ENCODE measurements at places on chromosomes 13 and 19.

GRCh38 chr19:15025217-15025616 is 24.1 kb upstream of the CASP14 start:
- no peak for DNase-seq

GRCh38 chr13:27113436-27113835 is 58.2 kb downstream of the USP12 start:
- no peak for DNase-seq

GRCh38 chr19:51547397-51548212 is 16.1 kb upstream of the SIGLEC6 start:
- DNase-seq = no peak

- no peak for DNase-seq
Observed at GRCh38 chr13:22288496-22288895, 617.6 kb downstream of the FGF9 start.

GRCh38 chr19:3897936-3898335 is 17.5 kb downstream of the ATCAY start:
- no peak for DNase-seq

- DNase-seq = no peak
Observed at GRCh38 chr13:71879129-71879535, 12.1 kb upstream of the DACH1 start.

- peak; percentile 90 for DNase-seq
Observed at GRCh38 chr19:14556662-14557188, 15.1 kb downstream of the NDUFB7 start.

GRCh38 chr13:74450525-74450845 is 316.3 kb upstream of the KLF12 start:
- DNase-seq = no peak

DNA sequence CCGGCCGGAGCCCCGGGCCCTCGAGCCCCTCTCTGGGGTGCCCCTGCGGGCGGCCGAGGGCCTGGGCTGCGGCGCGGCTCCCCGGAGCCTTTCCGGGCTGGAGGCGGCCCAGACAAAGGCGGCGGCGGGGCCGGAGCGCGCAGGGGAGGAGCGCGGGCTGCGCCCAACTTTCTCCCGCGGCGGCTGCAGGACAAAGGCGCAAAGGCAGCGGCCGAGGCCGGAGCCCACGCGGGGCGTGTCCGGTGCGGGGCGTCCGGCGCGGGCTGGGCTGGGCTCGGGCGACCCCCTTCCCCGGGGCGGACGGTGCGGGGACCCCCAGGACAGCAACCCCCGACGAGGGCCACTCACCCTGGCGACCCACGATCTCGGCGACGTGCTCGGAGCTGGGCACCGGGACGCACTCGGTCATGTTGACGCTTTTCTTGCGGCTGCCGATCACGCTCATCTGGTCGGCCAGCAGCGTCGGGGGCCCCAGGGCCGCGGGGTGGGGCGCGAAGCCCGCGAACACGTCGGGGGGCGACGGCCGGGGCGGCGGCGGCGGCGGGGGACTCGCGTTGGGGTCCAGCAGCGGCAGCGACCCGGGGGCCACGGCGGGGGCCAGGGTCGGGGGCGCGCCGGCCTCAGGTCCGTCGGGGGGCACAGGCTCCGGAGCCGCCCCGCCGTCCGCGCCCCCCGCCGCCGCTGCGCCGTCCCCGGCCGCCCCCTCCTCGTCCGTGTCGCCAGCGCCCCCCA is 843 bp downstream of the MEX3D start:
- no peak for DNase-seq

- no peak for DNase-seq
Observed at GRCh38 chr13:72960541-72960940, 98.3 kb upstream of the KLF5 start.

DNA sequence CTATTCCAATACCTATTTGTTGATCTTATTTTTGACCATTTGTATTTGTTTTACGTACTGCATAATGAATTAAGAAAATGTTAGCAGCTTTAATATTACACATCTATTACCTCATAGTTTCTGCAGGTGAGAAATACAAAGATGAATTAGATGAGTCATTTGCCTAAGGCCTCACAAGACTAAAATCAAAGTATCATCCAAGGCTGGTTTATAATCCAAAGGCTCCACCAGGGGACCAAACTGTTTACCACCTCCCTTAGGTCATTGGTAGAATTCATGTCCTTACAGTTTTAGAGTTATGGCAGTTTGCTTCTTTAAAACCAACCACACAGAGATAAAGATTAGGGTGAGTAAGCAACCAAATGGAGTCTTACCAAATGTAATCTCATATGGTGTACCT is 848.1 kb downstream of the SLITRK6 start:
- no peak for DNase-seq

DNA sequence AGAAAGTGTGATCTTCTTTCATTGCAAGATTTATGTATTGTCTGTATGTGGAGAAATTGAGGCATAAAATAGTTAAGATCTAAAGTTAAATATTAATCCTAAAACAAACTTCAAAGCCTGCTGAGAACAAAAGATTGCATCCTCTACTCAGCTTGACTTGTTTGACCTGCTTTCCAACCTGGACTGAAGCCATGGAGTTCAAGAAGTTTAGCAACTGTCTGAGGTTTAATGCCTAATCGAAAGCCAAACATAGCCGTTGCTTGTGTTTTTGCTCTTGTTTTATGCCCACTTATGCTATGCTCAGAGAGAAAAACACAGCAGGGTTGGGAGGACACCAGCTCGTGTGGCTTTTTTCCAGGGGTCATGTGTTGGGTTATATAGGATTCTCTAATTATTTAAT is 135.6 kb downstream of the NUFIP1 start:
- DNase-seq = no peak

GRCh38 chr13:26228096-26228495 is 6.0 kb upstream of the RNF6 start:
- DNase-seq = no peak

GRCh38 chr19:17385878-17386611 is 8.0 kb downstream of the CCDC194 start:
- peak; percentile 92 for DNase-seq

DNA sequence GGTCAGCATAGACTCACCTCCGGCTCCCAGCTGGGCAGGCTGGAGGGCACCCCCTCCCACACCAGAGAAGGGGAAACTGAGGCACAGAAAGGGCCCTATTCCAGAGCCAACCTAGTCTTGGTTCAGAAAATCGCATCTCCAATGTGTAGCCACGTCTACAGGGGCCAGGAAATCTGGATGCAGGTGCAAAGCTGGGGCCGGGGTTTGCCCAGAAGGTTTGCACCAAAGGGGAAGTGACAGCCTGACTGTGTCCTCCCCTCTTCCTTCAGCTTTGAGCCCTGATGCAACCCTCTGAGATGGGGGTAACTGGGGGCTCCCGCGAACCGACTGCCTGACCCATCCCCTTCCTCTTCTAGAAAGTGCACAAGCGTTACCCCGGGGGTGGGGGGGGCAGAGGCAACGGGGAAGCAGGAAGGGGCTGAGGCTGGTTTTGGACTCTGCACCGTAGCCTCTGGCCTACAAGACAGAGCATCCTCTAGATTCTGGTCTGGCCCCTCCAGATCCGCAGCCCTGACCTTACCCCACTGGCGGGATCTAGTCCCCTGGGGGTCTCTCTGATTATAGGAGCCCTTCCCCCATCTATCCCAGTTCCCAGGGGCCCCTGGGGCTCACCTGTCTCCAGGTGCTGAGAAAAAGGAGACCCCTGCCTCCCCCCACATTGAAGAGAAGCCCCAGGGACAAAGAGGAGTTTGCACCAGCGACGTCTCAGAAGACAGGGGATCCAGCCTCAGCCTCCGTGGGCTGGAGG is 1.1 kb upstream of the ONECUT3 start:
- no peak for DNase-seq

GRCh38 chr19:5030822-5031221 is 61.9 kb downstream of the KDM4B start:
- no peak for DNase-seq

DNA sequence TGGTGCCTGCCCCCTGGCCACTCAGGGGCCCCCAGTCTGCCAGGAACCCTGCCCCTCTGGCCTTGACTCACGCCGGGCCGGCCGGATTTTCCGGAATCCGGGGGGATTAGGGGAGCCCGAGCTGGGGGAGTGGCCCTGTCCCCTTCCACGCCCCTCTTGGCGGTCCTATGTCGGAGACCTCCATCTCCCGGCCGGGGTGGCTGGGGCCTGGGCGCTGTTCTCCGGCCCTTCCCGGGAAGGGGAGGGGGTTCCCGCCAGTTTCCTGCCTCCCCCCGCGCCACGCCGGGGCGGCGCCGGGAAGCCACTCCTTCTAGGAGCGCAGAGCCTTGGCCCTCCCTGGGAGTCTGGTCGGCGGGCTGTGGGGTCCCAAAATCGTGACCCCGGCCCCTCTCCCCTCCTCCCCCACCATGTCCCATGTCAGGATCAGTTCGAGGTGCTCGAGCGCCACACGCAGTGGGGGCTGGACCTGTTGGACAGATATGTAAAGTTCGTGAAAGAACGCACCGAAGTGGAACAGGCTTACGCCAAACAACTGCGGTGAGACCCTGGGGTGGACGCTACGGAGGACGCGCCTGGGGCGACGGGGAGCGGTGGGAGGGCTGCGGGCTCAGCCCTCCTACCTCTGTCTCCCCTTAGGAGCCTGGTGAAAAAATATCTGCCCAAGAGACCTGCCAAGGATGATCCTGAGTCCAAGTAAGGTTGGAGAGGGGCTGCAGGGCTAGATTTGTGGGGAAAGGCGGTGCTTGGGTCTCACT is 1.3 kb downstream of the TRIP10 start:
- no peak for DNase-seq

DNA sequence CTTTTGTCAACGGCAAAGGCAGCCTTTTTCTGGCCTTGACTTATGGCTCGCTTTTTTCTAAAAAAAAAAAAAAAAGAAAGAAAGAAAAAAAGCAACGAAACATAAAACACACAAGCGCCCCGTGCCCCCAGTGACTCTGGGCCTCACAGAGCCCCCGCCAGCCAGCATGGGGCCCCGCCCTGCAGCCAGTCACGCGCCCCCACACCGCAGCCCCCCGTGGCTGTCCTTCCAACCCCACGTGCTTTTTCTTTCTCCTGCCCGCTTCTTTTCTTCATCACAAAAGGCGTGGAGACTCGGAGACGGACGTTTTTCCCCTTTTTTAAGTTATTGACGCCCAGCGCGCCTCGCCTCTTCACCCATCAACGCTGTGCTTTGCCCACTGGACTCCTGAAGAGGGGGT is 14.4 kb upstream of the GNA15 start:
- no peak for DNase-seq

DNA sequence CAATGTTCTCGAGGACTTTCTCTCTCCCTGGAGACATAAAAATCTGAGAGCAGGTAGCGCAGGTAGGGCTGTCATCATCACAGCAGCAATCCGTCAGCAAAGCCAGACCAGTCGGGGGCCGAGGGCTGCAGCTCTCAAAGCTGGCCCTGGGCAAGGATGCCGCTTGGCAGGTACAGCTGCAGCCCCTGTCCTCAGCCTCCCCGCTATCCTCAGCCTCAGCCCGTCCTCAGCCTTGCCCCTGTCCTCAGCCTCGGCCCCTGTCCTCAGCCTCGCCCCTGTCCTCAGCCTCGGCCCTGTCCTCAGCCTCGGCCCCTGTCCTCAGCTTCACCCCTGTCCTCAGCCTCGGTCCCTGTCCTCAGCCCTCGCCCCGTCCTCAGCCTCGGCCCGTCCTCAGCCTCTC is 10.9 kb downstream of the C13orf46 start:
- no peak for DNase-seq

DNA sequence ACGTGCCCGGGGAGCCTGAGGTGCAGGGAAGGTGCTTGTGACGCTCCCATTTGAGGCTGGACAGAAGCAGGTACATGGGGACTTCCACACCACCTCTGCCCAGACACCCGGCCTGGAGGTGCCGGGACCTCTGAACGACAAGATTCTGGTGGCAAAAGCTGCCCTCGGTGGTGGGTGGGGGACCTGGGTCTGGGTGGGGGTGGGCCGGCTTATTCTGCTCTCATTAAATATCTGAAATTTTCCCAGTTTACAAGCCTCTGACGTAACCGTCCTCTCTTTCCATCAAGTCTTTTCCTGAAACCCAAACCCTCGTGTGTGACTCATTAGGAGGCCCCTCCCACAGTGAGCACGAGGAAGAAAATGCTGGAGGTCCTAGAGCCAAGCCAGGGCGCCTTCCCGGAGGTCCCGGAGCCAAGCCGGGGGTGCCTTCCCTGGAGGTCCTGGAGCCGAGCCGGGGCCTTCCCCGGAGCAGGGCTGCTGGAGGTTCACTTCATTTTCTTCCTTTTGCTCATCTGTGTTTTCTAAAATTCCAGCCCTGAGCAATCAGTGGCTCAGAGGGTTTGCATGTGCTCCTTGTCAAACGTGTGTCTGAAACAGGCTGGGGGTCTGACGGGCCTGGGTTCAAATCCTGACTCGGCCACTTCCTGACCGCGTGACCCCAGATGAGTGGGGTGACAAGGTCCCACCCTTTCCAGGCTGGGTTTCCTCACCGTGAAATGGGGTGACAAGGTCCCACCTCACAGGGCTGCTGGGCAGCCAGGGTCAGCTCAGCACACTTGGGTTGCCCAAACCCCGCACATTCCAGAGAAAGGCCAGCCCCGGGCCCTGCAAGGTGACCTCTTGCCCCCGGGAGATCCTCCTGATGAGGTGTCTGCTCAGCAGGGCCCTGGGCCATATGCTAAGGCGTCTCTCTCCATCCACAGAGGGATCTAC is 10.0 kb downstream of the CFD start:
- DNase-seq = no peak

DNA sequence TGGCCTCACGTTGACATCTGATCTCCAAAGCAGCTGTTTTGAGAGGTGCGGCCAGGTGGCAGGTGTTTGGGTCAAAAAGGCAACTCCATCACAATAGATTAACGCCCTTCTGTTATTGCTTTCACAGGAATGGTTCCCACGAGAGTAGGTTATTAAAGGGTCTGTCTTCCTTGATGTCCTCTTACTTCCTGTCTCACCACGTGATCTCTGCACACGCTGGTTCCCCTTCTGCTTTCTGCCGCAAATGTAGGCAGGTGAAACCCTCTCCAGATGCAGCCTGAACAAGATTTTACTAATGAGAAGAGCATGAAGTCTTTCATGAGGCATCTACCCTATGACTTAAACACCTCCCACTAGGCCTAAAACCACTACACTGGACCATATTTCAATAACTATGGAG is 22.8 kb upstream of the ZNF564 start:
- DNase-seq = no peak

- no peak for DNase-seq
Observed at GRCh38 chr19:18262144-18262543, 12.1 kb downstream of the IQCN start.

DNA sequence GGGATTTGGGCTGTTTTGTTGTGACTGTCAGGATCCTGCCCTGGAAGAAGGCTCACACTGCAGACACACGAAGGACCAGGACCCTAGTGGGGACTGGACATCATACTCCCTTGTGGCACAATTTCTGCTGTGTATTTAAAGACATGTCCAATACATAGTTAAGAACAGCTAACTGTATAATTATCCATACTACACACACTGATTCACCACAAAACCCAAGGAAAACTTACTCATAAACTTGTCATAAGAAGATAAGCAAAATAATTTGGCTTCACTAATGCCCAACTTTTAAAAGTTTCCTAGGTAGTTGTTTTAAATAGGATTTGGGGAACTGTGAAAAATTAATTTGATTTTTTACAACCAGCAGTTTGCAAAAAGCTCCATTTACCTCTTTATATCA is 46.1 kb downstream of the LATS2 start:
- DNase-seq = no peak

- DNase-seq = no peak
Observed at GRCh38 chr19:50906217-50906616, 5.0 kb downstream of the KLK4 start.
